ENCODE measurements at places on chromosomes 16 and 17.

GRCh38 chr17:15436473-15437302 lies 30.7 kb downstream of the CDRT4 start:
- no peak for DNase-seq

GRCh38 chr17:75225016-75225415 lies 19.5 kb downstream of the NUP85 start:
- no peak for DNase-seq

GRCh38 chr17:32917842-32918241 lies 10.1 kb upstream of the TMEM98 start:
- no peak for DNase-seq

DNA sequence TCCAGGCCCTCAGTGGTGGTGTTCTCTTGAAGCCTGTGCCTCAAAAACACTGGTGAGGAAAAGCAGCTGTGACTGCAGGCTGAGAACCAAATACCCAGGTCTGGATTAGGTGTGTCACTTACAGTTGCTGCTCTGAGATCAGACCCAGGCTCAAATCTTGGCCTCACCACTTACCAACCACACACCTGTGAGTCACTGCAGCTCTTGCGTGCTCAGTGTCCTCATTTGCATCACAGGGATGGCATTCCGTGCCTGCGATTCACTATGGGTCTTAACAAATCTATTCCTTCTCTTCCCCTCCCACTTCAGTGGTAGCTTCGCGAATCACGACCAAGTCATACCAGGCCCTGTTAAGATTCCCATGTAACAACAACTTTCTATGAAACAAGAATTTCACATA lies 233.4 kb upstream of the HSBP1 start:
- DNase-seq: no peak

DNA sequence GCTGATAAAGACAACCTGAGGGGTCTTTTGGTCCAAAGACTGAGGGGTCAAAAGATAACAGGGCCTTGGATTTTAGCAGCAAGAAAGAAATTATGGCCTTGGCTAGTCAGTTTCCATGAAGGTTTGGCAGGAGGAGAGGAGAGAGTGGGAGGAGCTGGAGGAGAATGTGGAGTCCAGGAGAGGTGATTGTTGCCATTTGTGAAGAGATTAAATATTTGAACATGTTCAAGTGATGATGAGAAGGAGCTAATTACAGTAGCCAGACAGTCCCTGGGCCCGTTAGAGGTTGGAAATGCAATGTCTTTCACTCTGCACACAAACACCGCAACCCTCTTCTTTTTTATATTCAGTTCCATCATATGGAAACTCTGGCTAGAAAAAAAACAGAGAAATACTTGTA lies 68.6 kb downstream of the TNRC6C start:
- no peak for DNase-seq

- no peak for DNase-seq
Observed at GRCh38 chr17:10761281-10761680, 31.5 kb upstream of the TMEM220 start.

DNA sequence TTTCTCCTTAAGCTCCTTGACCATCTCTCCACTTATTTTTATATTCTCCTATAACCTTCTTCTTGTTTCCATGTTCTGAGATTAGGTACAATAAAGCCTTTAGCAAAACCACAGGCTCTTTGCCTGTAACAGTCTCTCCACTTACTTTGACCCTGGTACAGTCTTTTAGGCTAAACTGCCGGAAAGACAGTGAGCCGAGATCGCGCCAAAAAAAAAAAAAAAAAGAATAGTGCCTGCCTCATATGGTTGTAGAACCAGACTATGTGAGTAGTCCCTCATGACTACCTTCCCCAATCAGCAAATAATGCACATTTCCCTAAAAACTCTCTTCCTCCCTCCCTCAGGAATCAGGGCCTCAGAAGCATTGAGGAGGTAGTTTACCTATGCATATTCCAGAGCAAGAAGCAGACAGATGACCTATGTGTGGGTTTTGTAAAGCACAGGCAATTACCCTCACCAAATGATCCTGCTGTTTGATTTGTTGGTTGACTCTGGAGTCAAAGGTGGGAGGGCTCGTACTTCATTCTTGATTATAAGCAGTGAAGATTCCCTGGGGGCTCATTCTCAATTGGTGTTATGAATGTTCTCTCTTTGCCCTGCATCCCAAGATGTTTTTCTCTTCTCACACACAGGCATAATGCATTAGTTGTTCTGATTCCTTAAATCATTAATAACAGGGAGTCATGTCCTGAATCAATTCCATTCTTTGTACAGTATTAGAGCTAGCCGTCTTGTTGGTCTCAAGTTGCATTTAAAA lies 8.9 kb upstream of the NME1 start:
- no peak for DNase-seq

GRCh38 chr17:50222922-50223321 lies 21.5 kb upstream of the COL1A1 start:
- DNase-seq: no peak

- no peak for DNase-seq
Observed at GRCh38 chr16:56382901-56383355, 42.4 kb downstream of the AMFR start.

DNA sequence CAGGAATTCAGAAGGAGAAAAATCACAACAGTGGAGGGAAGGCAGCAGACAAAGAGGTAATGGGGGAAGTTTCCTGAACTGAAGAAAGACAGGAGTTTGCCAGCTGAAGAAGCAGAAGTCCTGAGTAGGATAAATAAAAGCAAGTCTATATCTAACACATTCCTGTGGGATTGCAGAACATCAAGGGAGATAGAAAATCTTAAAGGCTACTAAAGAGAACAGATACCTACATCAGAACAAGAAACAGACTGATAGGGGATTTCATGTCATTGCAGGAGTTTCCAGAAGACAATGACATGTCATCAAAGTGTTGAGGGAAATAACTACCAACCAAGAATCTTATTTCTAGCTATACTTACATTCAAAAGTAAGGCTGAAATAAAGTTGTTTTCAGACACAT lies 21.3 kb upstream of the CRYBA1 start:
- no peak for DNase-seq

GRCh38 chr17:1957037-1957436 lies 68.1 kb downstream of the RTN4RL1 start:
- no peak for DNase-seq

DNA sequence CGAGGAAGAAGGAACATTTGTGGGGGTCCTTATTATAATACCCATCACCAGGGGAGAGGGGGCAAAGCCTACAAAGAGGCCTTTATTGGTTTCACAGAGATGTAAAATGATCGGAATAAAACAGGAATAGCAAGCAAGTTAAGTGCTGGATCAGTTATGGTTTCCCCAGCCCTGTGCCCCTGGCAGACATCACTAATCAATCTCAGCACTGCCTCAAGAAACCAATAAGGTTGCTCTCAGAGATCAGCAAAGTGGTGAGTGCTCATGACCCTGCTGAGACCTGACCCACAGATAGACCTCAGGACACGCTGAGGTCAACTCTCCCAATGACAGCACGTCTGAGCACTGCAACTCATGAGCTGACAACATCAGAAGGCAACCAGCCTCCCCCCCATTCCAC lies 66.3 kb downstream of the ZNF423 start:
- no peak for DNase-seq

- DNase-seq: no peak
Observed at GRCh38 chr16:50731130-50731988, 10.5 kb upstream of the CYLD start.

GRCh38 chr17:40873255-40873654 lies 6.2 kb upstream of the KRT12 start:
- no peak for DNase-seq

GRCh38 chr16:84763629-84764028 lies 56.2 kb upstream of the CRISPLD2 start:
- no peak for DNase-seq

DNA sequence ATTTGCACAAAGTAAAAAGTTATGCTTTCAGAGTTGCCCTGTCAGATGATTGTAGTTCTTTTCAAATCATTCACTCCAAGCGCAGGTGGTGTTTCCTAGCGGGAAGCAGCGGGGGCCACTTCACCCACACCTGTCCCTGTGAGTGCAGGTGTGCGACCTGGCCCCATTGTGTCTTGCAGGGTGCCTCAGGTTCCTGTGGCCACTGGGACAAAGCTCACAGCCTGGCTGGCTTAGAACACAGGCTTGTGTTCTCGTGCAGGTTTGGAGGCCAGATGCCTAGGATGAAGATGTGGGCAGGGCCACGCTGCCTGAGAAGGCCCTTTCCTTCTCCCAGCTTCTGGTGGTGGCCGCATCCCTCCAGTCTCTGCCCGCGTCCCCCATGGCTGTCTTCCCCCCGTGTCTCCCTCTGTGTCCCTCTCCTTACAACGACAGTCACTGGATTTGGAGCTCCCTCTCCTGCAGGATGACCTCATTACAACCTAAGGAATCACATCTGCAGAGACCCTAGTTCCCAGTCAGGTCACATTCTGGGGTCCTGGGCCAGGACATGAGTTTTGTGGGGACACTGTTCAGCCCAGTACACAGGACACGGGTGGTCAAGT lies 90.5 kb downstream of the NPIPB11 start:
- DNase-seq: no peak

GRCh38 chr17:57870283-57870635 lies 20.4 kb upstream of the MRPS23 start:
- no peak for DNase-seq

DNA sequence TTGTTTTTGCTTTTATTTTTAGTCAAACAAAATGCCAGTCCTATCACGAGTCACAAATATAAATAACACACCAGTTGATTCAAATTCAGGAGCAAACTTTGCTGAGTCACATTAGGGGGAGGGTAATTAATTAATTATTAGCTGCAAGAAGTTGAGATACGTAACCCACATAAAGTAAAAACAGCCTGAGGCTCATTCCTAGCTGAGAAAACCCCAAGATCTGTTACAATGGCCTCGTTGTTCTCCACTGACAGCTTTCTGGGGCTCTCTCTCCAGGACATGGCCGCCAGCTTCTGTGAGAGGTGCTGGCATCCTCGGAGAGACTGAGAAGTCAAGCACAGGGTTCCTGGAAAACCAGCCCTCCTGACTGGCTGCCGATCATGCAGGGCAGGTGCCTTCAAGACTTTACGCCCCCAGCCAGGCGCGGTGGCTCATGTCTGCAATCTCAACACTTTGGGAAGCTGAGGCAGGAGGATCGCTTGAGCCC lies 11.1 kb downstream of the RAB40B start:
- no peak for DNase-seq

DNA sequence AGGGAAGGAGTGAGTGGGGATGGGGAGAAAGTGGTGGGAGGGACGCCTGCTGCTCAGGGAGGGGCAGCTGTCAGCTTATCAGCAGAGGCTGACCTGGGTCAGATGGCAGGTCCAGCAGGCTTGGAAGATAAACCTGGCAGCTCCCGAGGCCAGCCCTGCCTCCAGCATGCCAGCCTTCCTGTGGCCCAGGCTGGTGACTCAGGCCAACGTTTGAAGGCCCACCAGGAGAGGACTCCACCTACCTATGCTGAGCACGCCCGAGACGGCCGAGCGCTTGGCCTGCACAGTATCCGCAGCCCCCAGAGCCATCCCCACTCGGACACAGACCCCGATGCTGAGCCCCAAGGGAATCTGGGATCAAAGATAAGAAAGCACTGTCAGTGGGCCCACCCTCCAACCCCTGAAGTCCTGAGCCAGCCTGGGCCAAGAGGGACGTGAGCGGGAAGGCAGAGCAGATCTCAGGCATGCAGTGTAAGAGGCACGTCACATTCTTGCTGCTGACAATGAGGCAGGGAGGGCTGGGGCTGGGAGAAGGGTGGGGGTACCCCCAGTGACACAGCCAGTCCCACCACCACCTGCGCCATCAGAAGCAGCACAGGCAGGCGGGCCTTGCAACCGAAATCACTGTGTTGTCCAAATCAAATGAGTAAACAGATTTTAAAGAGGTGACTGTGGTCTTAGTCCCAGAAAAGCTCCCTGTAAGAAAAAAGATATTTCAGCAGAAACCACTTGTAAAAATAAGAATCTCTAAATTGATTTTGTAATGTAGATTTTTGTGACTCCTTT lies 12.4 kb downstream of the SLC47A2 start:
- no peak for DNase-seq

GRCh38 chr17:12627177-12627629 lies 38.5 kb upstream of the MYOCD start:
- DNase-seq: no peak

GRCh38 chr16:73016488-73016830 lies 31.5 kb downstream of the ZFHX3 start:
- no peak for DNase-seq

DNA sequence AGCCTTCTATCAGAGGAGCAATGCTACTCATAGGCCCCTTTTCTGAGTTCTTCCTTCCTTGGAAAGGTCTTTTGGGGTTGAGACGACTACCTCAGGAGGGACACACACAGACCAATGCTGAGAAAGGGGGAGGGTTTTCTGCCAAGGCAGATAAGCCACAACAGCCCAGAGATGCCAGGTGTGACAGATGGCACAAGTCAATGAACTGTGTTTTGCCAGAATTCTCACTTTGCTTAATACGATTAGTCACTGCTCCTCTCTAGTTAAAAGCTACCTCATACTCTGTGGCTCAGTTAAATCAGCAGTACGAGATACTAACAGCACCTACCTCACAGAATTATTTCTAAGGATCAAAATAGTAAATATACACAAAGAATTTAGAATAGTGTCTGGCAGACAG lies 8.0 kb downstream of the BRD7 start:
- no peak for DNase-seq

DNA sequence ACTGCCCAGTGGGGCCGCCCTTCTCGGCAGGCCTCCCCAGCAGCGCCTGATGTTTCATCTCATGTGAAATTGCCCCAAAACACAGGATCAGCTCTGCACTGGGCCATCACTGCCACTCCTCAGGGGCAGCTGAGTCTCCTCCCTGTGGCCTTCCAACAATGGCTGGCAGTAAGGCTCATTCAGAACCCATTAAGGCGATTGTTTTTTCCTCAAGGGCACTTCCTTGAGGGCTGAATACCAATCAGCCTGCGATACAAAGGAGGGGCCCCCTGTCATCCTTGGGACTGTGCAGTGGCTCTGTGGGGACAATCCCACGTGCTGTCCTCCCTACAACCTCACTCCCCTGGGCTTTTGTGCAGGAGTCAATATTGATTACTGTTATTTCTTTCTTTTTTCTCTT lies 47.5 kb downstream of the XYLT1 start:
- no peak for DNase-seq

- DNase-seq: no peak
Observed at GRCh38 chr16:67545665-67546024, 16.7 kb upstream of the CTCF start.
